AG08395 (cell line): ENCODE measurements at places on chromosomes 2 and 18.

- no peak for DNase-seq
Observed at GRCh38 chr2:9803023-9803805, 40.1 kb upstream of the TAF1B start.

DNA sequence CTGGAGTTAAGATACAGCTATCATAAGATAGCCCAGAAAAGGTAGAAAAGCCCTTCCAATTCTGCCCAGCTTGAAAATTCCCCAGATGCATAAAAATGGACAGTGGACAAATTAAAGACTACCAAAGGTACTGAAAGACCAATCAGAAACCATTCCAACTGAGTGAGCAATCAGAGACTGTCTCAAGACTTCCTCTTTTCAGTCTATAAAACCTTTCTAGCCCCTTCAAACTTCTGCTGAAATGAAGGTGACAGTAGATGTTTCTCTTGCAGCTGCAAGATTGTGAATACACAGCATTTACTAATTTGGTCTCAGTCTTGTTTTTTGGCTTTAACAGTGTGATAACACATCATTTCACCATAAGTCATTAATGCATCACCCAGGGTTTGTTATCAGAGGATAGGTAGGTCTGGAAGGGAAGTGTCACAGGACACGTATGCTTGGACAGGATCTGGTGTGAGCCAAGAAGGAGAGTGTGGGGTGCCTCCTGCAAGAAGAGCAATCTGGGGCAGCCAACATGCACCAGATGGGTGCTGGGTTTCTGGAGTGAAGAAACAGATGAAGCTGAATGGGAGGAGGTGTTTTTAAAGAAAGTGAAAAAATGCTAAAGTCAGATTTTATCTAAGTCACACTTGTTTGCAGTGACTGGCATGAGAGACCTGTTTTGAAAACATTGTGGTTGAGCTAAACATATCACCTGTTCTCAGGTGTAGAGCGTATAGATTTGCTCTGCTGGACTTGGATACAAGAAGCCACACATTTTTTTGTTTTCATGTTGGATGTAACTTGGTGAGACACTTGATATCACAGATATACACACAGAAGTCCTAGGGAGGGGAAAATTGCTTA, 75.3 kb upstream of the DDX18 start:
- no peak for DNase-seq

DNA sequence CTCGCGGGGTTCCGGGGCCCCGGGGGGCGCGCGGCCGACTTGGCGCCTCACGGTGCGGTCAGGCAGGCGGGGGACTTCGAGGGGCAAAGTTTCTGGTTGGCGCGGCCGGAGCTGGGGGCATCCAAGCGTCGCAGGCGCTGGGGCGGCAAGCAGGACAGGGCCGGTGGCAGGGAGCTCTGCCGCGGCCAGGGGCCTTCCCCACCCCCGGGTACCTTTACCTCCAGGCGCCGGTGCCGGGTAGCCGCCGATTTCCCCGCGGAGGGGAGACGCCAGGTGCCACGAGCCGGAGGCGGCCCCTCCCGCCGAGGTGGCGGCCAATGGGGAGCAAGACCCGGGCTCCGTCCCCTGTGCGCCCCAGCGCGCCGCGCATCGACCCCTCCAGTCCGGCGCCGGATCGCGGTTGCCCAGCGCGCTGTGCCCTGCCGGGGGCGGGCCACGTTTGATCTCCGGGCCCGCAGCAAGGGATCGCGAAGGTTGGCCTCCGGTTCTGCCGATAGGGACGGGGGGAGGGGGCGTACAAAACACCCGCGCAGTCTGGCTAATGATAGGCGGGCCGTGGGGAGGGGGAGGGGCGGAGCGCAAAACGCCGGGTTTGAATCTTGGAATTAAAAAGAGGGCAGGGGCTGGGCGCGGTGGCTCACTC, at the start of gene ST8SIA5:
Gene ST8SIA5 (minus strand): TSS at position 495 of the 643 bp plus-strand sequence. CDS start 545 bp downstream, outside the sequence.
- DNase-seq: no peak

DNA sequence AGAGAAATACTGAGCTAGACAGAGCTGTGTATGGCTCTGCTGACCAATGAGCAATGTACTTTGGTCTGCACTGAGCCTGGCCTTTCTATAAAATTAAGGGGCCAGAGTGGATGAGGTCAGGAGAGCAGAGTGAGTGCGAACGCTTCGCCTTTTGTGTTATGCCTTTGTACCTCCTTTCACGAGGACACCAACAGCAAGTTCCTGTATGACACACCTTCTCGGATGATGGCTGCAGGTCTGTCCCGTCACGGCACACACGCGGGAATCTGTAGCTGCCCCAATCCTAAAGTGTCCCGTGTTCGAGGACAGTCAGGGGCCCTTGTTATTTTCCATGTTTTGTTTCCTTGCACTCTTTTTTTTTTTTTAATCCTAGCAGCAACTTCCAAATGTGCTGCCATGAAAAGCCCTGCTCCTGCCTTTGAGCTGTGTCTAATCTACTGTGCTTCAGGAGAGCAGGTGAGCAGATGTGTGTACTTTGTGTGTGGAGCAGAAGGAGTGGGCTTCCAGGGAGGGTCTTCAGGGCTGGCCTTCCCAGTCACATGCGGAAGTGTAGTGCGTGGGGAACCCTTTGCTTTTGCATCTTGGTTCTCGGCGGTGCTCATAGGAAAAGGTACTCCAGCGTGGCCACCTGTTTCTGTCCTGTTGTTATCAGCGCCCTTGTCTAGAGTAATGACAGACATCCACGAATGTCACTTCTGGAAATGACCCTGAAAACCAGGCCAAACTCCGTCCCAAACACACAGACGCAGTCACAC, 213.2 kb downstream of the NDUFA10 start:
- no peak for DNase-seq

DNA sequence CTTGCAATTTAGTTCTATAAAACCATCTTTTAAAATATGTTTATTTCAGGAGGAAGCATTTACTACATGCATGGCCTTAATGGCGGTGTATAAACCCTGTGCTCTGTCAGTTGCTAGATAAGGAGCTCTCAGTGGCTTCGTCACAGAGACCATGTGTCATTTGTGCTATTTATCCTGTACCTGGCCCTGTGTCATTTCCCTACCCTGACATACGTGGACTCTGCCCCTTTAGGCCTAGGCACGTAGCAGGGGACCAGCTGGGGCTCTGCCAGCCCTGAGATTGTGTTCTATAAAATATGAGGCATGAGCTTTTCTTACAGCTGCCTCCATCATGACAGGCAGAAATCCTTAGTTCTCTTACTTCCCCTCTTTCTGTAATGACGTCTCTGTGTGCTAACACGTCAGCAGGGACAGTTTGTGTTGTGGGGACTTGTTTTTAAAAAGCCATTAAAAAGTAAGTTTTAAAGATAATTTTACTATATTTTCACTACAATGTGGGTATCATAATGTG, 88.0 kb downstream of the ITGB1BP1 start:
- DNase-seq: no peak

DNA sequence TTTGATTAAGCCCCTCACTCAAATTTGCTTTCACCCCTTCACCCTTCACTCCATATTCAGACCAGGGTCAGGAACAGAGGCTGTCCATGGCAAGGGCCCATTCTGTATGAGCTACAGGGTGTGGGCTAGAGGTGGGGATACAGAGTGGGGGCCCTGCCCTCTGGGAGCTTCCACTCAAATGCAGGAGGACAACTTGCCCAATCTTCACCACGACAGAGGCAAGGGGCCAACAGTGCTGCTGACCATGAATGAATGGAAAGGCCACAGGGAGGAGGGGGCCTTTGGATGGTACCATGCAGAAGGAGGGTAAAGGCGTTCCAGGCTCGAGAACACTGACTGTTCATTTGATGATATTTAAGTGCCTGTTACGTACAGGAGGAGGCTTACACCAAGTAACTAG, 22.8 kb downstream of the ADRA2B start:
- no peak for DNase-seq

DNA sequence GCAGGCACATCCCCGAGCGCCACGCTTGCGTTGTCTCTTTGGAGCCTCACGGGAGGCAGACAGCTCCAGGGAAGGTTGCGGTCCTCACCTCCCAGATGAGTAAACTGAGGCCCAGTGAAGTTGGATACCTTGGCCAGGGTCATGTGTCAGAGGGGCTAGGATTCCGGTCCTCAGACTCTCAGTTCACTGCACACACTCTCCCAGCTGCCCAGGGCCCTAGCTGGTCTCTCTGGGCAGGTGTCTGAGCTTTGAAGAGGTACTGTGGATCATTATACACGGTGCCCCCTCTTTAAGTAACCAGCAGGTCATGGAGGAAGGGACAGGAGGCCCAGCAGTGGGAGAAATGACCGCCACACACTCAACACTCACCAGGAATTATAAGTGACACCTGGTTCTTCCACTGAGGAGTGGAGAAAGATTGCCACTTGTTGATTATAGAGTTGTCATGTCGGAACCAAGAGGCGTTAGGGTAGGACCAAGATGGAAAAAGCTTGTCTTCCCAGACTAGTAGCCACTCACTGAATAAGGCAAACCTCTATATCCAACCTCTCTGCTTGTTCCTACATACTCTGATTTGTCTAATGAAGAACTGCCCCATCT, 588 bp downstream of the TMEM214 start:
- DNase-seq: no peak

GRCh38 chr2:27485496-27485895, 4.0 kb downstream of the IFT172 start:
- no peak for DNase-seq

DNA sequence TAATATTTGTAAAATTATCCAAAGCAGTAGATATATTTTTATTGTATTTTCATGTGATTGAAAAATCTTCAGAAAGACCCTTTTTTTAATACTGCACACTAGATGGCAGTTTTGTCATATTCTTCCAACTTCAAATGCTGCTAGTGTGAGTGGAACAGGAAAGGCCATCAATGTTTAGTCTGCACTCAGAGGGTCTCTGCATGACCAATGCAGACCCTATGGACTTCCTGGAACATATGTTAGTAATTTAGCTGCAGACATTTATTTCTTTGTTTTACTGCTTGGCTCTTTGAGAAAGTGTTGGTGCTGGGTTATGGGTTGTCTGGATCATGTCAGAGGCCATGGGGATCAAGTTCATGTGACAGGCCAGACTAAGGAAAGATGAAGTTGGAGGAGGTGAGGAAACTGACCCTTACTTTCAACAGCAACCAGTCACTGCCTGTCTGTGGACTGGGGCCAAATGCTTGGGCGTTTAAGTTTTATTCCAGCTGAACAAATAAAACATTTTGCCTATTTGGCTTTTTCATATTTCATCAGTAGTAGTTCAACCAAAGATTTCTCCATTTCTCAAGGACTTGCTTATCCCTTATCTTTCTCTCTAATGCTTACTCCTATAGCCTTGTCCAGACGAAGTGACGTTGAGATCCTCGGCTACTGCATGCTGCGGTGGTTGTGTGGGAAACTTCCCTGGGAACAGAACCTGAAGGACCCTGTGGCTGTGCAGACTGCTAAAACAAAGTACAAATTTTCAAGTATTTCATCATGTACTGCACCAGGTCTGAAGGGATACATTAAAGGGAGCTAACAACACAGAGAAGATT, 84.8 kb downstream of the VRK2 start:
- DNase-seq: no peak

DNA sequence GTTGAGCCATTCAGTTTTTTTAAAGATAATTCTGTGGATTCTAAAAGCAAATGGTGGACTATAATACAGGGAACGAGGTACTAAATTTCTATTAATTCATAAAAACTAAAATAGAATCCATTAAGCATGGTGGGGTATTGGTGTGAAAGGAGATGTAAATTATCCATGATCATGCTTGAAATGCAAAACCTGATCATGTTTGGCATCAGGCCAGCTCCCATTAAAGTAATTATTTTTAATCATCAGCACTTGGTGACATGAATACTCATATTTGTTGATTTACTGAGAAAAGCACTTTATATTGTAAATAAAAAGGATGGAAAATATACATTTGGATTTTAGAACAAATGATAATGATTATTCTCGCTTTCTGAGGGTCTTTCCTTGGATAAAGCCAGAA, 232.3 kb upstream of the MEIS1 start:
- no peak for DNase-seq

GRCh38 chr2:128535953-128536352, 217.3 kb upstream of the HS6ST1 start:
- peak; percentile 92 for DNase-seq

GRCh38 chr2:2719015-2719414, 387.9 kb upstream of the MYT1L start:
- DNase-seq: no peak

GRCh38 chr18:23573626-23574431, 12.5 kb downstream of the NPC1 start:
- peak; percentile 51 for DNase-seq

GRCh38 chr2:142330458-142330857, 199.6 kb upstream of the LRP1B start:
- DNase-seq: no peak

- no peak for DNase-seq
Observed at GRCh38 chr2:238102865-238103264, 2.7 kb downstream of the ESPNL start.

DNA sequence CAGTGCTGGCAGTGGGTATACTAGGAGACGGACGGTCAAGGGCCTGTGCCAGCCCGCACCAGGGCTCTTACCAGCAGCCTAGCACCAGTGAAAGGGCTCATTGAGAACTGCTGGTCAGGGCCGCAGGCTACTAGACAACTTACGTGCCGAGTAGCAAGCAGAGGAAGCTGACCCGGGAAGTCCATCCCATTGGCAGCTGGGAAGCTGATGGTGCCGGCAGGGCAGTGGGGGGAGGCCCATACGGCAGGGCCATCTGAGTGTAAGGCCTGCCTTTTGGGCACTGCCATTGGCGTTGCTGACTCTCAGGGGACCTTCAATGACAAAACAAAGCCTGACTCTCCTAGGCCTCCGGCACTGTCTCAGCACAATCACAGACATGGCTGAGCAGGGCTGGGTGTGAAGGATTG, 20.6 kb downstream of the EFR3B start:
- DNase-seq: no peak

DNA sequence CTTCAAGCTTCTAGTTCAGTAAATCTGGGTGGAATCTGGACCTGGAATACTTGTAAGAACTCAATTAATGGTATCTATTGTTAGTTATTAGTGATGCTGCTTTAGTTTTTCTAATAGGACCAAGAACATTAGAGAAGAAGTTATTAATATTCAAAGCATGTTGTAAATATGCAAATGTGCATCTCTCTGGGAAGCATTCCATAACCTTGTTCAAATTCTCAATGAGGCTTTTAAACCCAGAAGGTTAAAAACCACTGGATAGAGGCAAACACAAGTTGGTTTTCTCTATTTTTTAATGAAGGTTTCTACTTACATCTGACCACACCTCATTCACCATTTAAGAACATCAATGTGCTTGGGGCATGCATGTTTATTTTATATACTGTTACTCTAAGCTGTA, 16.1 kb upstream of the ACVR1C start:
- DNase-seq: no peak

DNA sequence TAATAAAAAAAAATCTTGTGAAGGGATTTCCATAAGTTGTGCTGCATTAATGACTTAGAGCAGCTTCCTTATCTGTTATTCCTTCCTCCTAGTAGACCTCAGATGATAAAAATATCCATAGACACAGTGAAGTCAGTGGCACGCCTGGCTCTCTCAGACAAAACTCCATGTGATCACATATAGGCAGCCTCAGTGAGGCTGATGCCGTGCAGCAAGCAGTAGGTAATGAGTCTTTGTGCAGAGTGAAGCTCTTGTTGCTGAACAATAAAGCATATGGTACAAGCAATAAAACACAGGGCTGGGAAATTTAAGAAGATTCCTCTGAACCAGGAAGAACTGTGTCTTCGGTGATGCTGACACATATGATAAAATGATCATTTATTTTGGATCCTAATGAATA, 102.7 kb downstream of the CSRNP3 start:
- DNase-seq: no peak

- DNase-seq: no peak
Observed at GRCh38 chr2:8324164-8324856, 357.5 kb upstream of the ID2 start.

- no peak for DNase-seq
Observed at GRCh38 chr2:72953976-72954375, 36.7 kb downstream of the EMX1 start.
